ENCODE measurements at places on chromosomes 6 and 20.

- no peak for DNase-seq
These were observed 84.5 kb upstream of the SNAP25 start for GRCh38 chr20:10134176-10134575.

DNA sequence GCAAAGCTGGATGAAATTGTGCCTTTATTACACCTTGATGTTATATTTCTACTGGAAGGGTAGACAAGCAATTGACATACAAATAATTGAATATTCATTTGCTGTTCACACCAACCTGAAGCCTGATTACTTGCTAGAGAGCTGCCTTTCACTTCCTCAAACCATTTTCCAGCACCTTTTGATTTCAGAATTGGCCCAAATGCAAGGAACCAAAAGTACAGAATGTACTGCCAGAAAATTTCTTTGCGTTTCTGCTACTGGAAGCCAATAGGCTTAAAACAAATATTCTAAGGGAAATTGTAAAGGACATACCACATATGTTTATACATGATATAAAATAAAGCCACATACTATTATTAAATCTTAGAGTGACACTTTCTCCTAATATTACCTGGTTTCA, 94.5 kb downstream of the RFPL4B start:
- DNase-seq: no peak

DNA sequence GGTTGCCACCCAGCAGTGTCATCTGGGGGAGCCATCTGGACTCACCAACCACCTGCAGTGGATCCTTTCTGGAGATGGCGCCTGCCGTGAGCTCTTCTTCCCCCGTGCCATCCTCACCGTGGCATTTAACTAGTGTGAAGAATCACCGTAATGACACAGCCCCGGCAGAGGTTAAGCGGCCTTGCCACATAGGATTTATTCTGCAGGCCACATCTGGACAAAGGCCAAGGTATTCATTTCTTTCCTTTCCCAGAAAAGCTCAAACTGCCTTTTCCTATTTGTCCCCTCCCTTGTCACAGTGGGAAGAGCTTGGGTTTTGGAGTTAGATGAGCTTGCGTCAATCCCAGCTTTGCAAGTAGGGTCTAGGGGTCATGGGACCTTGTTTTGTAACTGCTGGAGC, 88.4 kb downstream of the PXDC1 start:
- no peak for DNase-seq

GRCh38 chr6:104986625-104987024, 29.7 kb downstream of the LIN28B start:
- no peak for DNase-seq

DNA sequence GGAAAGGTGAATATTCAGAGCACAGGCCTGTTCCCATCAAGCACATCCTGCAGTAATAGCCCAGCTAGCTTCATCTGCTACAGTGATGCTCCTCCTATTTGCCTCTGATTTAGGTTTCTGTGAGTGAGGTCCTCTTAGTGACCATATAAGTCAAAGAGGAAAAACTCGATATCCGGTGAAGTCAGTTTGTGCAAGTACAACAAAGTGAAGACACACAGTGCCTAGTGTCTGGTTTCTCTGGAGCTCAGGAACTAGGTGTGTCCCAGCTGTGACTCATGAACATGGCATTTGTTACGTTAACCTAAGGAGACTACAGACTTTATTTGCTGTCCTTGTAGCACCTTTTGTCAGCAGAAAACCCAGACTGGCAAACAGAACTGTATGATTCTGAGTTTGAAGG, 33.9 kb downstream of the EDN1 start:
- DNase-seq: no peak

GRCh38 chr6:149567194-149567586, 1.0 kb downstream of the GINM1 start:
- no peak for DNase-seq

DNA sequence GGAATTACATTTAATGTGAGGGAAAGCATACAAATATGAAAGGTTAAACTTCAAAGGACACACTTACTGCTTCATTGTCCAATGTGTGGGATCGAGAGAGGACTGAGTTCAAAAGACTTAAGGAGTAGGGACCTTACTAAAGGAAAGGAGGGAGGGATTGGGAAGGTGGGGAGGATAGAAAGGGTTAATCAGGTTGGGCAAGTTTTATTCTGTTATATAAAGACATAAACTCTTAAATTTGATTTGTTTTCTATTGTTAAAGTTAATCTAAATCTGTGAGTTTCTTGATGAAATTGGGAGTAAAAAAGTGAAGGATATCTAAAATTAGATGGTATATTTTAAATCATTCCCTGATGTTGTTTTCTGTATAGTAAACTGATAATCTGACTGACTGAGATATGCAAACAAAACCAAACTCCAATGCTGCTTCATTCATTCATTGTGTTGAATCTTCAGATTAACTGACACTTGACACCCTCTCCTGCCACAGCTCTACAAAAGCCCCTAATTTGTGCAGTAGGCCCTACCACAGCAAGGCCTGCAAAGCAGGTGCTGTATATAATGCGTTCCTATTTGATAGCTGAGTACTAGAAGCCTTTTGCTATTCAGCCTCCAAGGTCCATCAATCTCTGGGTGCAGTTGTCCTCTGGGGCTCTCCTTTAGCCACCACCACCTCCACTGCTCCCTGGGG, 1.3 kb upstream of the UBE2J1 start:
- peak; percentile 69 for DNase-seq

DNA sequence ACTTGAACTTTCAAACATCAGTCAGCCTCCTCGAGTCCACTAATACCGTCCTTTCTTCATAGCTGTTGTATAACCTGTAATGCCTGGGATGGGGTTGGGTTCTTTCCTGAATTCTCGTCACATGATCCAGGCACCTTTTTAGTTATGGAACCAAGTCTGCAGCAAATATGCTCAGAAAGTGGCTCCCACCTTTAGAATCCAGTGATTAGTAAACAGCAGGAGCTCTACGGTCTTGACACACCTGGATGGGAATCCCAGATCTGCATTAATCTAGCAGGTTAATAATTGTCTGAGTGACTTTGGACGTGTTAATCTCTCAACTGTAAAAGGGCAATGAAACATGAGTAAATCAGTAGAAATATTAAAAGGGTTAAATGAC, 729 bp upstream of the ZHX3 start:
- no peak for DNase-seq

GRCh38 chr6:134964451-134965203, 14.7 kb upstream of the ALDH8A1 start:
- DNase-seq: no peak
